Endodermal cell (in vitro differentiated cells): ENCODE measurements at places on chromosomes 3 and 15.

DNA sequence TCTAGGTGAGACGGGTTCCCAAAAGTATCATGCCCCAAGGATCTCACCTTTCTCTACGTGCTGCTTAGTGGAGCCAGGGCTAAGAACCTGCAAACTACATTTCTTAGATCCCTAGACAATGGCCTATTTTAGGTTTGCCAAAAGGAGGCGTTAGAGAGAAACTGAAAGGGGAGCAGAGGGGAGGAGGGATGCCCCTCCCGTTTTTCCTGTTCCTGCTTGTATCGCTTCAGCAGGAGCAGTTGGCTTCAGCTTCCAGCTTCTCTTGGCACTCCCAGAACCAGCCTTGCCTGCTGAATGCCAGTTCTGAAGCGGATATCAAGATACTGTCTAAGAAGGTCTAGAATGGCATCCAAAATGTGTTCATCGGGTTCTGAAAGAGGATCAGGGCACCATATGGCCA is 58.4 kb upstream of the ABHD17C start:
- DNase-seq, result peak; percentile 61

- no peak for DNase-seq
Observed at GRCh38 chr3:143016321-143016972, 15.1 kb downstream of the U2SURP start.

DNA sequence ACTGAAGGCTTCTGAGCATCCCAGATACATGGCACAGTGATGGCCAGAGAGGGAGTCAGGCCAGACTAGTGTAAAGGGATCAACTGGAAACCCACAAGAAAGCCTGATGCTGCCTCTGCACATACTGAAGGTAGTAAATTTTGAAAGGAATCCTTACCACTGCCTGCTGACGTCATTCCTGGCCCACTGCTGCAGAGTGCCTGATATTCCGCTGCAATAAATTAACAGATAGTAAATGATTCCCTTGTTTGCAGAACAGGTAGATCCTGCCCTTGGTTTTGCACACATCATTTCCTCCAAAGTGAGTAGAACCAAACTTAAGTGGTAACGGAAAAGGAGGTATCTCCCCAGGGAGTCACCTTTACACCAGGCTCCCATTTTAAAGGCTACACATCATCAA is 146.7 kb downstream of the FBN1 start:
- DNase-seq, result no peak

GRCh38 chr3:183812761-183813445 is 12.5 kb downstream of the MAP6D1 start:
- DNase-seq, result no peak

DNA sequence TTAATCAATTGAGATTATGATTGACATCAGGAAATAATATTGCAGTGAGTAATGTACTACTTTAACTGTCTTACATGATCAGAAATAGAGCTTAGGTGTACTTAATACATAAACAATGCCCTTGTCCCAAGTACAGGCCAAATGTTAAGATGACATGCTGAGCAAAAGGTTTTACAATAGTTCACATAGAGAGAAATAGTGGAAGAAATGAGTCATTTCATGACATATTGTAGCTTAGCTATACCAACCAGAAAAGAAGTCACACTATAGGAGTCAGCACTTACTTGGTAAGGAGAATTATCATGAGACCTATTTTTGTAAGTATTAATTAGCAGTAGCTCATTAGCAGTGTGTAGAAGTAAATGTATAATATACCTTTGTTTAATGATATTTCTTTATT is 96.4 kb upstream of the NANOGP8 start:
- DNase-seq, result no peak

DNA sequence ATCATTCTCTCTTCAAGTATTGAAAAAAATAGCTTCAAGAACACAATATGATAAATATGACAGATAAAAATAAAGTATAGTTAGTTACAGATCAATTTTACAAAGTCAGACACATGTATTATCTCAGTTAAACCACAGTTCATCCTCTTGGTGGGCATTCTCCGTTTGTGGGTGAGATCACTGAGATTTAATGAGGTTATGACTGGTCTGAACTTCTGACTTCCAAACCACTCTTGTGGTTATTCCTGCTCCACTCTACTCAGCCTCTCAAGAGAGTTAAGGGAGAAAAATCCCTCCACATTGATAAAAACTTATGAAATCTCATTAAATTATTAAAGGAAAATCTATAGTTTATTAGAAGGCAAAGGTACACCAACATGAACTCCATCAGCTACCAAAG is 229.9 kb upstream of the LRTM1 start:
- DNase-seq, result no peak

DNA sequence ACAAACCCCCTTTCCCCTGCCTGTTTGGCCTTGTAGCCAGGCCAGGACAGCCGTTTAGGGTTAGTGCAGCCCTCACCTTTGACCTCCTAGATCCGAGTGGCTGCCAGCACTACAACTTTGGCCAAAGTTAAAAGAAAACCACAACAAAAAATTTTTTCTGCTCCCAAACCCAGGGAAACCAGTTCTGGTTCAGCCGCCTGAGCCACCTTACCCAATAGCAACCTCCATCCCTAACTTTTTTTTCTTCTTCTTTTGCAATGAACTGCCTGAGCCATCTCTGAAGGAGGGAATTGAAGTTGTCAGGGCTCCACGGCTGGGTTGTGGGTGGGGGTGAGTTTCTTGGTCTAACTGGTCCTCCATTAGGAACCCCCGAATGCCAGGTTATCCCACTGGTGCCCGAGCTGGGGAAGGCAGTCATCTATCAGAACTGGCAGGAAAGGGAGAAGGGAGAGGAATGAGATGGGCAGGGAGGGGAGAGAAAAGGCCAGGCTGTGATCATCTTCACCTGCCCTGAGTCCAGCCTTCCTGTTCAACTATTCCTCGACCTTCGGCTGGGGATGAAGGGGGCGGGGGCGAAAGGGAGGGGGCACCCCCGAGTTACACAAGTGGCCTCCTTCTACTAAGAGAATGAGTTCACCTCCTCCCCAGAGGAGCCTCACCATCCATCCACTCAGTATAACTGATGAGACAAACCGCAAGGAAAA is 6.2 kb upstream of the NR2F2 start:
- no peak for DNase-seq

DNA sequence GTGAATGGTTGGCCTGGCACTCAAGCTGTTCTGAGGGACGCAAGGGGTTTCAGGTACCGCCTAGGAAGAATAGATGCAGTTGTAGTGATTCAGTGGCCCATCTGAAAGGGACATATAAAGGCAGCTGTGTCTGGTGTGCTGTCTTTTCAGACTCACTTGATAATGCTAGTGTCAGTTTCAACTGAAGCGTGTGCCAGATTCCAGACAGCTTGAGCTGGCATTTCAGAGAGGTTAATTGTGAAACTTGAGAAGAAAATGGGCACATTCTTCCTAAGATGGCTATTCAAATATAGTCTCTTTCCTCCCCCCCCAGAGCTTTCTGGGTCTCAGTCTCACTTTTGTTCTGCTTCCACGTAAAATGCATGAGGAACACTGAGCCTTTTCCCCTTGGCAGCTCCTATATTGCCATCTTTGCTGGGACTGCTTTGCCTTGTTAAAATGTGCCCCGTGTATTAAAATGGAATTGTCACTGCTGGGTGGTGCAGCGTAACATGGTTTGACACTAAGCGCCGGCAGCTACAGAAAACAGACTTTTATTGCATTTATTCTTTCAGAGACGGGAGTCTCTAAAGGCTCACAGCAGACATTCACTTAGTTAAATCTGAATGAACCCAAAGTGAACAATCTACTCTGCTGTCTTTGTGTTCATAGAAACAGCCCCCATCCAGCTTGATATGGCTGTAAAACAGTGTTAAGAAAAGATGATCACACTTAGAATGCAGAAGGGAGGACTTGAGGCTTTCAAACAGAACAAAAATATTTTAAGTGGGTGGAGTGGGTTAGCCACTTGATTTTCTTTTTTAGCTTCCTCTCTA is 478.7 kb downstream of the RBMS3 start:
- DNase-seq, result no peak

DNA sequence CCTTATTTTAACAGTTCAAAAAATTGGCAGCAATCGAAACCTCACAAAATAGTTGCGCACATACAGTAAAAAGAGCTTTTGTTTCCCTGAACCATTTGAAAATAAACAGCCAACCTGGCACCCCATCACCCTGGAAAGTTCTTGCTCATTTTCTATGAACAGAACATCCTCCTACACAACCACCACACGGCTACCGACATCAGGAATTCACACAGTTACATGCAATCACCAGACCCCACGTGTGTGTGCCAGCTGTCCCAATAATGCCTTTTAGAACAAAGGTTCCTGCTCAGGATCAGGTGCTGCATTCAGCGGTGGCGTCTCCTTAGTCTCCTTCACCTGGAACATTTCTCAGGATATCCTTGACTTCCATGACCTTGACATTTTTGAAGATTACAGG is 186.5 kb downstream of the KLF13 start:
- DNase-seq, result no peak

DNA sequence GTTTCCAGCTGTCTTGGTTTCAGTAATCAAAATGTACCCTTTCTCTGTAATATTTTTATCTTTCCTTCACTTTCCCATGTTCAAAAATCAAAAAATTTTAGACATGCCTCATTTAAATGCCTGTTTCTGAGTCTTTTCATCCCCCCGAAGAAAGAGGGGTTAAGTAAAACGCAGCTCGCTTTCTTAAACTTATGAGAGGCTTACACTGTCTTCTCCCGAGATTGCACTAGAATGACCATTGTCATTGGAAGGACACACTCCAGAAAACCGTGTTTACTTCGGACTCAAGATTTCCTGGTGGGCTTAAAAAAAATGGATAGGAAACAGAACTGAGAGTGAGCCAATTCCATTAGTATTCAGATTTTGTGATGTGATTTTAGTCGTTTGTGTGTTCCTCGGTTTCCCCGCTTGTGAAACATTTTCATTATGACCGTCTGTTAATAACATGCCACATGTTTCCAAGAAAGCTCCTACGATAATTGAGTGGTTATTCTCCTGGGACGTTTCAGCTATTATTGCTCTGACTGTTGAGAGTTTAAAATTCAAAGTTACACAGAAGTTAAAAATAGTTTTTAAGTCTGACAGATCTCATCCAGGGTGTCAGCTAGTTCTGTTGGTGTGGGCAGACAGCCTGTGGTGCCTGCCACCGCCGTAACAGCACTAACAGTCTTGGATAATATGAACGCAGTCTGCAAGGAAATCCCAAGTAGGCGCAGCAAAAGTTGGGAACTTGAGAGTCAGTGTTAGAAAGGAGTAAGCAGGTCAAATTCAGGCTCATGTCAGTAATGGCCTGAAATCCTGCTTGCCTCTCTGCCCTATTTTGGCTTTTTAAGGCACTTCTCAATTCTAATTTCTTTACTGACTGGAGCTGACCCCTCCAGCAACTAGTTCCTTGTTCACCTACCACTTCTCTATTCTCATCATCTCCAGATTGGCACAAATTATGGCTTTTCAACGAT is 1.5 kb downstream of the CRYBG3 start:
- no peak for DNase-seq

- DNase-seq, result no peak
Observed at GRCh38 chr3:190853464-190853863, 9.0 kb downstream of the GMNC start.

- no peak for DNase-seq
Observed at GRCh38 chr3:130644628-130645253, 101.9 kb downstream of the PIK3R4 start.

DNA sequence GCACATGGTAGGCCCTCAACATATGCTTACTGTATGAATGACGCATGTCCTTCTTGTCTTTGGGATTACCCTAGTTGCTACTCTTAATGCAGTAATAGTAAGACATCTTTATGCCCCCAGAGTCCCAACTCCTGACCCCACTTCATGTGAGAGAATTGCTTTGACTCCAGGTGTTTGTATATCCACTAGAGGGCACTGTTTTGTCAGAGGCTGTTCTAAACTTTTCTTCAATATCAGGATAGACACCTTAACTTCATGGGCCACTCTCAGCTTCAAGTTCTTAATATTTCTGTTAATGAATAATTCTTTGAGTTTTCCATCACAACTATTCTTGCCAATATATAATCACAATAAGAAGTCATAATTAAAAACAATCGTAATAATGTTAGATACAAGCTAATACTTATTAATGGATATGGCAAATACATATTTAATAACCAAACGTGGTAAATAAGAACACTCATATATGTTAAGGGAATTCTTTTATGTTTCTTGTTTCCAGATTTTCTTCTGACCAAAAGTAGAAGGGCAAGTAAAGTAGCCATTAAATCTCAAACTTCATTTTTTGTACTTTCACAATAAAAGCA is 337.2 kb upstream of the DNAJC19 start:
- DNase-seq, result peak; percentile 48

GRCh38 chr3:126119976-126120375 is 36.1 kb upstream of the SLC41A3 start:
- DNase-seq, result no peak

GRCh38 chr15:62770752-62771151 is 271.8 kb upstream of the TPM1 start:
- DNase-seq, result no peak

- DNase-seq, result no peak
Observed at GRCh38 chr3:34650131-34650530, 851.7 kb downstream of the PDCD6IP start.

DNA sequence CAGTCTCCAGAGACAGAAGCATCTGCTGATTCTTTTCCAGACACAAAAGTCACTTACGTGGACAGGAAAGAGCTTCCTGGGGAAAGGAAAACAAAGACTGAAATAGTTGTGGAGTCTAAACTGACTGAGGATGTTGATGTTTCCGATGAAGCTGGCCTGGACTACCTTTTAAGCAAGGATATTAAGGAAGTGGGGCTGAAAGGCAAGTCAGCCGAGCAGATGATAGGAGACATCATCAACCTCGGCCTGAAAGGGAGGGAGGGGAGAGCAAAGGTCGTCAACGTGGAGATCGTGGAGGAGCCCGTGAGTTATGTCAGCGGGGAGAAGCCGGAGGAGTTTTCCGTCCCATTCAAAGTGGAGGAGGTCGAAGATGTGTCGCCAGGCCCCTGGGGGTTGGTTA is 25.4 kb downstream of the SYNM start:
- no peak for DNase-seq

DNA sequence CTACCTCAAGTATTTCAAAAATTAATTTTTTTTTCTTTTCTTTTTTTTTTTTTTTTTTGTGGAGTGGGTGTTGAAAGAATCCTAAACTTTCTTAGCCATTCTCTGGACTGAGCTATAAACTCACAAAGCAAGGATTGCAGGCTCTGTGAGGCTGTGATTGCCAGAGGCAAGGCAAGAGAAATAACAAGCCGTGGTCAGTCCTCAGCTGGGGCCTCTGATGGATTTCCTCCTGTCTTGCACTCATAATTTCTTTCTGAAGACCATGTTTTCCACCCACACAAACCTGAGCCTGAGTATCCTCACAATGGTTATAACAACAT is 1.3 kb downstream of the CX3CR1 start:
- DNase-seq, result no peak

- DNase-seq, result no peak
Observed at GRCh38 chr3:116743062-116743461, 33.5 kb downstream of the TUSC7 start.

GRCh38 chr3:157999246-157999645 is 107.0 kb downstream of the SHOX2 start:
- DNase-seq, result no peak

GRCh38 chr15:101560722-101561583 is 71.4 kb upstream of the PCSK6 start:
- peak; percentile 26 for DNase-seq

- DNase-seq, result peak; percentile 90
Observed at GRCh38 chr3:196518966-196519717, 4.0 kb upstream of the SMCO1 start.

- no peak for DNase-seq
Observed at GRCh38 chr3:167694121-167694520, 40.4 kb upstream of the WDR49 start.
